Activated CD4-positive, alpha-beta memory T cell treated with anti-CD3 and anti-CD28 coated beads for 36 hours (primary cell): ENCODE measurements at places on chromosomes 6 and 20.

DNA sequence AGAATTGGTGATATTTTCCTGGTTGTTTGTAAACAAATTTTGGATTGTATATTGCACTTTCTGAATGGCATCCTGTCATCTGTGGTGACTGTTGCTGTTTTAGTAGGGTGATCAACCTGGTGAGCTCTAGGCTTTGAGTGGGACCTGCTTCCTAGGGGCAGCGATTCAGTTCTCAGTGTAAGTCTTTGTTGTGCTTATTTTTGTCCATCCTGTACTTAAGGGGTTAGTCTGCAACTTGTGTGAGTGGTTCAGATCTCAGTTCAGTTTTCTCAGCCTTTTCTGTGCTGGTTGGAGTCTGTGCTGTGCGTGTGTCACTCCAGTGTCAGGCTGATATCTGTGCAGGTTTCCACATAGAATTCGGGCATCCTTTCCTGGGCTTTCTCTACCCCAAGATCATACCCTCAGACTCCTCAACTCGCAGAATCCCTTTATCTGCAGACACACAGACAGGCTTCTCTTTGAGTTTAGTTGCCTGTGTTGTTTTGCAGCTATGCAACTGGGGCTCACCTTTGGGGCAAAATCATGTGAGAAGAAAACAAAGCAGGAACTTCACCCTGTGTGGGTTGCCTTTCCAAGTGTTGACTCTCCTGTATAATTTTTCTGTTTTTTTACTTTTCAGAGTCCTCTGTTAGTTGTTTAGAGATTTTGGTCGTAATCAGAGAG, 177.7 kb downstream of the FARS2 start:
- no peak for DNase-seq

DNA sequence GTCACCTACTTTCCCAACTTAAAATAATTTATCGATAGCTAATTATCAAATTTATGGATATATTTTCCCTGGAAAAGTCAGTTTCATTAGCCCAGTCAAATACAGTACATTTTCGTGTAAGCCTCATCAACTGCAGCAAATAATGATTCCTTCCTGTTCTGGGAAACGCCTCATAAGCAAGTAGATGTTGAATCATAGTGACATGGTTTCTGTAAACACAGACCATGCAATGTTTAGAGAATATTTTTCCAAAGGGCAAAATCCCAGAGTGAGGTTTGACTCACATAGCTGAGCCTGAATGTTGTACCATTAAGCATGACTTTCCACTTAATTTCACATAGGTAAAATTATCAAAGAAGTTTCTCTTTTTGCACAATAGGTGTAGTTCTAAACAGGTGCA, 16.7 kb upstream of the VNN1 start:
- no peak for DNase-seq

- no peak for DNase-seq
These were observed 10.4 kb downstream of the PXT1 start for GRCh38 chr6:36432151-36432671.

DNA sequence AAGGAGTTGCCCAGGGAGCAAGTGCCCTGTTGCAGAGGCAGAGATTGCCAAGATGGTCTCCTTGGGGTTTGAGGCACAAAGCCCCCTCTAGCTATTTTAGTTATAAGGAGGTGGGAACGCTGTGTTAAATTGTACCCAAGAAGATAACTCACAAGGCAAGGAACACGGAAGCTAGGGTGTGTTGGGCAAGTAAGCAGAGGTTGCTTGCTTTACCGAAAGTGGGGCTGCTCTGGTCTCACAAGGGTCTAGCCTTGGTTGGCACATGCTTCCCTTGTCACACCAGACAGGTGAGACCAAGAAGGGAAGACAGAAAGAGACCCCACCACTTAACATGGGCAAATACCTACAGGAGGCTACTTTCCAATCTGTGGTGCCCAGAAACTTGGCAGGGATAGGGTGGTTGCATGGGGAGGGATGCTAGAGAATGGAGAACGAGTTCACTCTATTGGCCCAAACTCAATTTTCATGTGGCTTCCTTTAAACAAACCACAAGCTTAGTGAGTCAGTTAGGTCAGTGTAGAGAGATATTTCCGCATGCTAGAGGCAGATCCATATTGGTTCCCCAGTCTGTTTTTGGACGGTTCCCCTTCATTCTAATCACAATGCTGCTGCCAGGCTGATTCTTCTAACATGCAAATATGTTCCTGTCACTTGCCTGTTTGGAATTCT, 42.4 kb downstream of the PLAGL1 start:
- DNase-seq = no peak

- DNase-seq = no peak
These were observed 146.6 kb upstream of the PRSS16 start for GRCh38 chr6:27100921-27101320.
